Aorta (tissue), 5 donors: ENCODE measurements at places on chromosomes 2 and 18. TPM values are rescaled to one million over a fixed set of nuclear protein-coding genes. Genes with fewer than 3 reads are reported as not detected.

GRCh38 chr18:32048507-32049091 lies 30.0 kb downstream of the RNF125 start:
- DNase-seq = peak; percentile 51
- no peaks in the 10 kb centered on the region for H3K4me1 ChIP-seq
- no peaks in the 10 kb centered on the region for H3K27me3 ChIP-seq
- no peak overlapping the region for H3K4me3 ChIP-seq
- no peaks in the 10 kb centered on the region for H3K36me3 ChIP-seq

The ANKAR gene
- total RNA-seq = 27.2 TPM

DNA sequence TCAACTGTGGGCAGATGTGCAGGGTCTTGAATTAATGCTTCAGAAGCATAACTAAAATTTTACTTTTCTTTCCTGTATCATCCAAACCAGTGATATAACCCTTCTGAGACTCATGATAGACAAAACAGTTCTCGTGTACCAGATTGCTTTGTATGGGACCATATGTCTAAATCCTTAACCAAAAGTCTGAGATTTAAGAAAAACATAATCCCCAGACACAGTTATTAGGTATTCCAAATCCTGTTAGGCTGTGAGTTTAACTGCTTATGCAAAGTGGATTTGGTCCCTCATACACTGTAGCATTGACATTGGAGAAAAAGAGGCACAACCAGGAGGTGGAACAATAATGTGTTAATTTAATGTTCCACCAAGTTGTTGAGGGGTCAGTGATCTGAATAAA lies 235.0 kb downstream of the PMAIP1 start:
- no peak for DNase-seq
- no peak overlapping the region for H3K27ac ChIP-seq
- no peaks in the 10 kb centered on the region for H3K27me3 ChIP-seq
- H3K36me3 ChIP-seq = no peaks in the 10 kb centered on the region
- H3K4me1 ChIP-seq = no peaks in the 10 kb centered on the region
- H3K4me3 ChIP-seq = no peak overlapping the region

- DNase-seq = no peak
- H3K27ac ChIP-seq = no peak overlapping the region
- H3K4me3 ChIP-seq = no peak overlapping the region
- no peaks in the 10 kb centered on the region for H3K27me3 ChIP-seq
- no peaks in the 10 kb centered on the region for H3K36me3 ChIP-seq
Observed at GRCh38 chr2:21198637-21199036, 74.9 kb downstream of the TDRD15 start.

The GNLY gene
- total RNA-seq = 2.1 TPM

- H3K4me3 ChIP-seq = no peak overlapping the region
- DNase-seq = no peak
- H3K27me3 ChIP-seq = no peaks in the 10 kb centered on the region
- no peaks in the 10 kb centered on the region for H3K36me3 ChIP-seq
- no peak overlapping the region for H3K27ac ChIP-seq
Observed at GRCh38 chr18:46755315-46756024, 1.4 kb downstream of the ST8SIA5 start.

The ARL6IP6 gene
- total RNA-seq = 12.2 TPM

DNA sequence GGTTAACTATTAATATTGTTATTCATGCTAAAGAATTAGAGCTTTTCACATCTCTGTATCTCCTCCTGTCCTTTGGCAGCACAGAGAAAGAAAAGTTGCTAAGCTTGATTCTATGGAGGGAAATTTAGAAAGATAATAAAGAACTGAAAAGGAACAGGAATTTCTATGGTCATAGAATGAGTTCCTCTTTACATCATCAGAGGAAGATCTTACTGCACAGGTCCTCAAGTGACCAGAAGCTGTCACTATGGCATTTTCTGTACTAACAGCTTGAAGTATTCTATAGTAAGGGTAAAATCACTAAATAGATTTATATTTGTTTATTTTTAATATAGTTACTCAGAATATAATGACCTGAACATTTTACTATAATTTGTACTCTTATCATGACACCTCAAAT lies 6.0 kb upstream of the PRKD3 start:
- no peak overlapping the region for H3K27ac ChIP-seq
- no peak for DNase-seq
- H3K36me3 ChIP-seq = no peaks in the 10 kb centered on the region

The ATOH8 gene
- 68.5 TPM for total RNA-seq

DNA sequence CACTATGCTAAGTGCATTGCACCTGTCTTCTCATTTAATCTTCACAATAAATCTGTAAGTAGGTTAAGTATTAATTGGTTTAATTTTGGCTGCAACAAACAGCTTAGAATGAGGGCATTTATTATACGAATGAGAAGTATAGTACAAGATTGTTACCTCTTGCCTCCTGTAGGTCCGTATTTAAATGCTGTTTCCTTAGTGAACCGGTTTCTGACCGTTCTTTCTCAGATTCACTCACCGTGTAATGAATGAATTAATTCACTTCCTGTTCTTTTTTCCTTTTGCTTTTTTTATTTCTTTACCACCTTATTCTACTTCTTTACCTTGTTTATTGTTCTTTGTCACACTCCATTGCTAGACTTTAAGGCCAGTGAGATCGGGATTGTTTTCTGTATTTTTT lies 153.8 kb upstream of the RASGRP3 start:
- no peak for DNase-seq
- no peak overlapping the region for H3K27ac ChIP-seq
- no peaks in the 10 kb centered on the region for H3K36me3 ChIP-seq
- H3K27me3 ChIP-seq = no peaks in the 10 kb centered on the region
- peaks cover 7% of the 10 kb centered on the region for H3K4me1 ChIP-seq
- no peak overlapping the region for H3K4me3 ChIP-seq

DNA sequence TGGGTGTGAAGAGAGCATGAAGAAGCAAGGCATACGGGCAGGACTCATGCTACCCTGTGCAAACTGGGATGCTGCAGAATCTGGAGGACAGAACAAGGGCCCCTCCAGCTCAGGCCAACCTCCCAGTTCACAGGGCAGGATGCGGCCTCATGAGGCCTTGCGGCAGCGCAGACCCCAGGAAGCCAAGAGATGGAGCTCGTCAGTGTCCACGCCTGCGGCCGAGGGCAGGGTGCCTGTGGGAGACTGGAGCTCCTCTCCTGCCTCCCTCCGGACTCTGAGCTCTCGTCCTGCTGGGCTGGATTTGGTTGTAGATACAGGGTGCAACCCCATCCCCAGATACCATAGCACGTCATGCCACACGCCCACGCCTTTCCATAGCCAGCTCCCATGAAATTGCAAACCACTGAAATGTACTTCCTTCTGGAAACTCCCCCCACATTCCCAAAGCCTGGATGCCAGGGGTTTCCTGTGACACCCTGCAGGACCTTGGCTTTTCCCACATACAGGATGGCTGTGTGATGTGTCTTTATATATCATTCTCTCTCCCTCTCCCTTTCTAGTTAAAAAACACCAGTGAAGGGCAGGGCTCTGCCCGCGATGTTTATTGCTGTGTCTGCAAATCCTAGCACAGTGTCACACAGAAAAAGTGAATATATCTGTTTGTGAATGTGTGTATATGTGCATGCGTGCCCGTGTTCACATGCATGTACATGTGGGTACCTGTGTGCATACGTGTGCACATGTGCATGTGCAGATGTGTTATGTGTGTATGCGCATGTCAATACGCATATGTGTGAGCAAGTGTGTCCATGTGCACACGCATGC lies 12.3 kb upstream of the SNTG2 start:
- no peaks in the 10 kb centered on the region for H3K36me3 ChIP-seq
- no peak overlapping the region for H3K4me3 ChIP-seq
- H3K27me3 ChIP-seq = no peaks in the 10 kb centered on the region
- no peak for DNase-seq

The PPIL3 gene
- total RNA-seq = 17.8 TPM

DNA sequence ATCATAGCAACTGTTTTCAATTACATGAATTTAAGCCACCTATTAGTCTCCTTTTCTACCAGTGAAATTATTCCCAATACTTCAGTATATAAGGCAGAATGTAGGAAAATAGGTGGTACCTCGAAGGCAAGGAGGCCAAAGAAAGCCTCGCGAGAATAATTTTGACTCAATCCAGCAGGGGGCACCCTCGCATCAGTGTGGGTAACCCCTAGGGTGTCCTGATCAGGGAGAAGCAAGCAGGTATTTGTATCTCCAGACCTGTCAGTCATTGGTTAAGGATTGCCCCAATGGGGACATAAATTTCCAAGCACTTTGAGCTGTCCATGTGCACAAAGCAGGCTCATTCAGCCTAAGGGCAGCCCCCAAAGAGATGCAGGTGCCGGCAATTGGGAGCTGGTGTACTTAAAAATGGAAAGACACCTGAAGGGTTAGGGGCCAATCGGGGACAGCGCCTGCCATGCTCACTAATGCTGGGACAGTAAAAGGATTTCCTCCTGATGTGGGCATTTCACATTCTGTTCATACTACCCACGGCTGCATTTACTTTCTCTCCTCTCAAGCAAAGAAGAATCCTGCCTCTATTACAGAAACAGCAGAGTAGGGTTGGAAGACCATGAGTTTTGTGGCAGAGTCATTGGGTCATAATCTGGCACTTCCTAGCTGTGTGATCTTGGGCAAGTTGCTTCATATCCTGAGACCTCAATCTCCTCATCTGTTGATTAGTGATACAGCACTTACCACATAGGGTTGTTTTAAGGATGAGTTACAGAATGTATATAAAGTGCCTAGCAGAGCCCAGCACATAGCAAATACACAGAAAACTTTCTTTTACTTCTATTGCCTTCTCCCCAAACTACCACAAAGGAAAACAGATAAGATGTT lies 136.1 kb downstream of the ICOS start:
- H3K36me3 ChIP-seq = no peaks in the 10 kb centered on the region
- H3K27ac ChIP-seq = no peak overlapping the region
- no peak overlapping the region for H3K4me3 ChIP-seq
- no peak for DNase-seq
- H3K27me3 ChIP-seq = no peaks in the 10 kb centered on the region

The CHRND gene
- not detected for total RNA-seq

GRCh38 chr18:24841536-24841935 lies 381.1 kb downstream of the HRH4 start:
- DNase-seq = no peak
- H3K36me3 ChIP-seq = no peaks in the 10 kb centered on the region
- no peaks in the 10 kb centered on the region for H3K4me1 ChIP-seq
- no peak overlapping the region for H3K27ac ChIP-seq

DNA sequence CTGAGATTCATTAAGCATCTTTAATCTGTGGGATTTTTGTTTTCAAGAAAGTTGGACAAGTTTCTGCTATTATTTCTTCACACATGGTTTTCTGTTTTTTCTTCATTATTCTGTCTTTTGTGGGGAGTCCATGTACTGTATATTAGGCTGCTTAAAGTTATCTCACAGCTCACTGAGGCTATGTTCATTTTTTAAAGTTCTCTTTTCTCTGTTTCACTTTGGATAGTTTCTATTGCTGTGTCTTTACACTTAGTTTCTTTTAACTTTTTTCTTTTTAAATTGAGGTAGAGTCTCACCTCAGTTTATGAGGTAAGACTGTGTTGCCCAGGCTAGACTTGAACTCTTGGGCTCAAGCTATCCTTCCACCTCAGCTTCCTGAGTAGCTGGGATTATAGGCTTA lies 8.6 kb downstream of the OSBPL6 start:
- no peak overlapping the region for H3K27ac ChIP-seq
- H3K36me3 ChIP-seq = no peaks in the 10 kb centered on the region
- no peak overlapping the region for H3K4me3 ChIP-seq

GRCh38 chr2:102615620-102616436 lies 3.5 kb upstream of the SLC9A2 start:
- no peak overlapping the region for H3K4me3 ChIP-seq
- peak; percentile 78 for DNase-seq
- no peak overlapping the region for H3K27ac ChIP-seq
- H3K27me3 ChIP-seq = no peaks in the 10 kb centered on the region

DNA sequence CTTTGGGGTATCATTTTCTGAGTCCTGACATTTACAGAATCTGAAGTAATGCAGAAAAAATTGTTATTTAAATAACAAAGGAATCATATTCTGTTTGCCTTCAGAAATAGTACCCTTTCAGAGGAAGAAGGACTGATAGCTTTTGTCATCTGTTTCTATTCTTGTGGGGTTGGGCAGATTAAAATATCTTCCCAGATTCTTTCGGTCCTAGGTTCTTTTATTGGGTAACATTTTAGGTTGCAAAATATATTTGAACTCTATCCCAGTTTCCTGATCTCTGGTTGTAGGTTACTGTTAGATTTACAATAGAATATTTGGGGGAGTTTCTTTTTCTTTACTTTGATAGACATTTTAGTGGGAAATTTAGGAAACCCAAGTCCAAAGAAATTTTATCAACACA lies 550.5 kb downstream of the SPAG16 start:
- no peak for DNase-seq
- no peaks in the 10 kb centered on the region for H3K27me3 ChIP-seq
- H3K4me1 ChIP-seq = peaks cover 2% of the 10 kb centered on the region
- no peak overlapping the region for H3K27ac ChIP-seq

DNA sequence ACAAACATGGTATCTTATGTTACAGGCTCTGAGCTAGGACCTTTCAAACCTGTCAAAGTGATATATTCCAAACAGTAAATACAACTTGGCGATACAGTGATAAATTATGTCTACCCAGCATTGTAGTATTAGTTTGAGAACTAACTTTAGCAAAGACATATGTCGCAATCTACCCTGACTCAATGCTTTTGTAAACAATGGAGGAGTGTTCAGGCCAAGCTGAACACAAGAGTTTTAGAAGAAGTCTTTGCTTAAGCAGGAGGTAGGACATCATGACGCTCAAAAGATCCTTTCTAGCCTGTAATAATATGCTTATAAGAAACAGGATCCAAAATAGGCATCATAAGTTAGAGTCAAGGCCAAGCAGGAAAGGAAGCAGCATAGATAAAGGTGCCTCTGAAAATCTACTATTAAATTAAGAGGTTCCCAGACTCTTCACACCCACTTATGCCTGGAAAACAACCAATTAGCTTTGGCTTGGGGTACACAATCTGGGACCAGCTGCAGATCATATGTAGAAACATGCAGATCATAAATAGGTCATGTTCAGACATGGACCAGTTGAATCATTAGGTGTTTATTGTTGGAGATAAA lies 132.5 kb downstream of the CSRNP3 start:
- no peak for DNase-seq
- peak overlapping the region; percentile 14 for H3K27ac ChIP-seq
- no peak overlapping the region for H3K4me3 ChIP-seq
- H3K4me1 ChIP-seq = peaks cover 3% of the 10 kb centered on the region
- H3K36me3 ChIP-seq = no peaks in the 10 kb centered on the region
- no peaks in the 10 kb centered on the region for H3K27me3 ChIP-seq

- no peak overlapping the region for H3K4me3 ChIP-seq
- H3K36me3 ChIP-seq = no peaks in the 10 kb centered on the region
- no peak for DNase-seq
- H3K4me1 ChIP-seq = no peaks in the 10 kb centered on the region
- H3K27ac ChIP-seq = no peak overlapping the region
- H3K27me3 ChIP-seq = no peaks in the 10 kb centered on the region
Observed at GRCh38 chr2:112035786-112036185, 19.3 kb upstream of the TMEM87B start.

The MROH2A gene
- total RNA-seq = not detected
